ENCODE measurements at places on chromosomes 4 and X. TPM values are rescaled to one million over a fixed set of nuclear protein-coding genes. Genes with fewer than 3 reads are reported as not detected.

Gene GLRA3
- not detected for total RNA-seq

Gene TCEAL2
- total RNA-seq, result not detected

Gene ZMAT1
- total RNA-seq, result 6.5 TPM

Gene TEC
- 1.0 TPM for total RNA-seq

Gene FREM3
- total RNA-seq, result not detected

Gene BEX2
- total RNA-seq, result 5.3 TPM

DNA sequence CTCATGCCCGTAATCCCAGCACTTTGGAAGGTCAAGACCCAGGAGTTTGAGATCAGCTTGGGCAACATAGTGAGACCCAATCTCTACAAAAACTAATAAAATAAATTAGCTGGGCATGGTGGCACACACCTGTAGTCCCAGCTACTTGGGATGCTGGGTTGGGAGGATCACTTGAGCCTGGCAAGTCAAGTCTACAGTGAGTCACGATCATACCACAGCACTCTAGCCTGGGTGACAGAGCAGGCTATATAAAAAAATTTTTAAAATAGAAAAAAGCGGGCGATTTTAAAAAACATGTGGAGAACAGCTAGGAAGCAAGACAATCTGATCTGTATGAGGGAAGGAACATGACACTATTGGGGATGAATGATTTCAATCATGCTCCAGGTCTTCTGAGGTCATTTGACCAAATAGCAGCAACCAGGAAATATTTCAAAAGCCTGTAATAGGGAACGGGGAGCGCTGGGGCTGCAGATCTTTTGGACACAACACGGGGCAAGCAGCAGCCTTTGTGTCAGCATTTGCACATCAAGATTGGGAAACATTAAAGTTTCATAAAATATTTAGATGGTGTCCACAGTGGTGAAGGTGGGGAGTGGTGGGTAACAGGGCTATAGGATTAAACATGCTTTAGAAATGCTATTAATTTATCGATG is 48.3 kb upstream of the GUCY1A1 start:
- no peak for DNase-seq

GRCh38 chr4:55592014-55592413 is at the start of gene PDCL2:
PDCL2 (minus strand) TSS chr4:55592245; CDS start chr4:55592109, 136 bp downstream.
- DNase-seq, result no peak

DNA sequence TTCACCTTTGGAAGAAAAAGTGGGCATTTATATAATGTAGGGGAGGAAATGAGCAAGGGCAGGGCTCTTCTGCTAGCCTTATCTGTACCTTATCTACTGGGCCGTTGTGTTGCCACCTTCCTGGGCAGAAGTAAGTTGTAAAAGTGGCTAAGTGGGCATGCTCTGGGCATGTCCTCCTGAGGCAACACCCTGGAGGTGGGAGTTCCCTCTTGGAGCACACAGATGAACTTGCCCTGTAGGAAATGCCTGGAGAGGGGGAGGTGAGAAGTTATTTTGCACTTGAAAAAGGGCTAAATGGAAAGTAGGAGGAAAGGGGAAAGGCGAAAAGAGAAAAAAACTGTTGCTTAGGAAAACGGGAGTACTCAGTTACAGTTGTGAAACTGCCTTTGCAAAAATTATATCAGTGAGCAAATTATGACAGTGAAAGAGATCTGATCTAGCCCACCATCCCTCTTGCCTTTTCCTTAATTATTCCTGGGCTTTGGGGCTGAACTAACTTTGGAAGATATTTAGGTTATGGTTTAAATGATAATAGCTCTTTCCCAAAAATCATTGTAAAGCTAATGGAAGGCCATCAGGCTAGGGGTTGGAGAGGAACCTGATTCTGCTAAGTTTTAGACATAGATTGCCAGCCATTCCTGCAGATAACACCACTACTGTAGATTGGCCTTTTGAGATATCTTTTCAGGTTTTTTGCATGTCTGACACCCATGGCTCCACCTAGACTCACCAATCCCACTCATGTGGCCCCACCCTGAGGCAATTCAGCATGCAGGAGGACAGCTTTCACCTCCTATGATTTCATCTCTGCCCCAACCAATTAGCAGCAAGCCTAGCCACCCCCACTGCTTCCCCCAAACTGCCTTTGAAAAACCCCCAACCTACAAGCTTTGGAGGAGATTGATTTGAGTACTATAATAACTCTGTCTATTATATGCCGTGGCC is 20.5 kb upstream of the ZNF81 start:
- no peak for DNase-seq

GRCh38 chrX:146243041-146243440 is 425.4 kb downstream of the SLITRK2 start:
- DNase-seq, result no peak

- DNase-seq, result no peak
Observed at GRCh38 chrX:51825436-51825835, 68.0 kb upstream of the MAGED1 start.

DNA sequence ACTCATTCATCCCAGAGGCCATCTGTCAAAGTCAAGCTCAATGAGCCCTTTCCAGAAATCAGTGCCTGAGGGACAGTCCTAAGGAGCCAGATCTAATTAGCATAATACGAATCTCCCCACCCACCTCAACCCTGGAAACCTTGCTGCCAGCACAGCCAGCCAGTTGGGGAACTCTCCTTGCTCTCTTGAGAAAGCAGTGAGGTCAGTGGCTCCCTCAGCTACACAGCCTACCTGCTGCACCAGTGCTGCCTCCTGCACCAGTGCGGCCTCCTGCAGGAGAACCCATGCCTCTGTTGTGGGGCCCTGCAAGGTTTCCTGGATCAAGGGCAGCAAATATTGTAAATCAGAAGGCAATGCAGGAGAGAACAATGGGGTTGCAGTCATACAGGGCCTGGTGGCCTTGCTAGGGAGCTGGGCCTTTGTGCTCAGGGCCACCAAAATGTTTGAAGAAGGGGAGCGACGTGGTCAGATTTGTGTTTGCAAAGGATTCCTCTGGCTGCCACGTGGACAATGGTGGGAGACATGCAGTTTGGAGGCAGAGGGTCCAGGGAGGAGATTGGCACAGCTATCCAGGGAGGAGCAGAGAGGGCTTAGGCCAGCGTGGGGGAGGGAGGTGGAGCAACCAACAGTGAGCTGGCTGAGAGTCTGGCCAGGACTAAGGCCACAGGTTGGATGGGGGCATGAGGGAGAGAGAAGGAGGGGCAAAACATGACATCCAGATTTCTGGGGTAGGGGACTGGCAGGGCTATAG is 124.3 kb upstream of the MAMLD1 start:
- DNase-seq, result no peak

GRCh38 chr4:180757927-180758326 is 1485.3 kb upstream of the TENM3 start:
- no peak for DNase-seq

- no peak for DNase-seq
Observed at GRCh38 chr4:188864741-188865140, 725.5 kb downstream of the TRIML1 start.

DNA sequence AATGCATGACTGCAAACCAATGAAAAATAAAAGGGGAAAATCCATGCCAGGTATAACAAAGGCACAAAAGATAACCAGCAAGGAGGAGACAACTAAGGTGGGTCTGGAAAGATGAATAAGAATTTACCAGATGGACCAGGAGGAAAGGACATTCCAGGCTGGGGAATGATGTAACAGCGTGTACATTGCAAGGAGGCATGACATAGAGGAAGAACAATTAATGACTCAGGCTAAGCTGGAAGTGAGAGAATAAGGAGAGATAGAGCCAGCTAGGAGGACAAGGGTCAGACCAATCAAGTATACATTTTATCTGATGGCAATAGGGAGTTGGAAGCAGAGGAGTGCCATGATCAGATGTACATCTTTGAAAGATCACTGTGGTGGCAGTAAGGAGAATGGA is 57.0 kb downstream of the MTMR8 start:
- no peak for DNase-seq

DNA sequence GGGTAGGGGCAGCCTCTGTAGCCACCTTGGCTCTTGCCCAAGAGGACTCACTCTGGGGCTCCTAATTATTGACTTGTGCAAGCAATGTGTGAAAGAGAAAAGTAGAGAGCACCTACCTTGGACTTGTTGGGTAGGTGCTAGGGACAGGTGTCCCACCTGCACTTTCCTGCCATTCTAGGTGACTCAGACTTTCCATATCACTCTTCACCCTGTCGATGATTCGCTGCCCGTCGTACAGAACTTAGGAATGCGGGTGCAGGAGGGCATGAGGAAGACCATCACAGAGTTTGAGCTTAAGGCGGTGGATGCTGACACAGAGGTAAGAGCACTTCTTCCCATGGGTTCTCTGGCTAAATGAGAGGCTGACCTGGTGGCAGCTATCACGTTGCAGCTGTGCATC is 87.3 kb upstream of the ANXA3 start:
- no peak for DNase-seq

GRCh38 chrX:34655501-34656455 is 1.3 kb downstream of the TMEM47 start:
- no peak for DNase-seq

DNA sequence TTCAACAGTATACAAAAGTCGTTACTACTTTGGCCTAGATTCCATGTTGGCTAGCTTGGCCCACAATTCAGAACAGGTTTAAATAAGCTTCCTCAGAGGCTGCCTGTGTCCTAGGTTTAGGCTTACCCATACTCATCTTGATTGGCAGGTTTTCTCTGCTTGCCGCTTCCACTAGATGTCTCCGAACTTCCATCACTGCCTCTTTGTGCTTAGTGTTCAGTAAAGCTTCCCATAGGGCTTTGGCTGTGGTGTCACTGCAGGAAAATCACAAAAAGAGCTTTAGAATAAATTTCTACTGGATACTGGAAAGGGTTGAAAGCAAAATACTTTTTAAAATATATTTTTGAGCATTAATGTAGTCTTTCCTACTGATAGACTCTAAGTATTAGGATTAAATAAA is 52.4 kb downstream of the SCFD2 start:
- no peak for DNase-seq

DNA sequence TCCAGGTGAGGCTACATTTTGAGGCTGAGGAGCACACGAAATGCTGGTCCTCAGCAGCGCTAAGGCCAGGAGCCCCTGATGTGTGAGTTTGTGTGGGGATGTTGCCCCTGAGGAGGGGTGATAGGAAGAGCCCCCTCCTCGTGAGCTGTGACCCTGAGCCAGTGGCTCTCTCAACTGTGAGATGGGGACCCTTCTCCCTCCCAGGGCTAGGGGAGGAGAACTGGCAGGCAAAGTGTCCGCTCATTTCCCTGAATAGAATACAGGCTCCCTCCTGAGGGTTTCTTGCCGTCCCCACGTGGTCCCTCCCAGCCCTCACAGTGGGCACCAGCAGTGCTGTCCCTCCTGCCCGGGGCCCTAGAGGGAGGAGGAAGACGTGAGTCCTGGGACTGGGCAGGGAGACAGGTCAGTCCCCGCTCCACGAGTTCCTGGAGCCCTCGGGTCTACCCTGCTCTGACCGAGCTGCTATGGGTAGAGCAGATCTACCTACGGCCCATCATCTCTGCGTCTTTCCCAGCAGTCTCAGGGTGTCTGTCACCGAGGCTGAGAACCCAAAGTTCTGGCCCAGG is 21.0 kb upstream of the TBC1D14 start:
- no peak for DNase-seq

GRCh38 chr4:2786152-2786671 is 6.7 kb upstream of the SH3BP2 start:
- DNase-seq, result no peak

DNA sequence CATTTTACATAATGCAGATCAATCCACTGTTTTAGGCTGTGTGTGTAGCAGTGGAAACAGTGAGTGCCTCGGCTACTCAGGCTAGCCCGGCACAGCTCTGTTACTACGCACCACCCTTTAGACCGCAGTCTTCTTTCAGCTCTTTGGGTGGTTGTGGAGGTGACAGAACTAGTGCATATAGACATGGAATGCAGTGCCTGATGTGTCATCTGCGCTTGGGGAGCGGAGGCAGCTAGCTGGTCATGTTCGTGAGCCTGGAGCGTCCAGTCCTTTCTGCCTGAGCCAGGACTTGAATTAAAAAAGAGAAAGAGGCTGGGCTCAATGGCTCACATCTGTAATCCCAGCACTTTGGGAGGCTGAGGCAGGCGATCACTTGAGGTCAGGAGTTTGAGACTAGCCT is 4.8 kb downstream of the TBC1D14 start:
- no peak for DNase-seq

DNA sequence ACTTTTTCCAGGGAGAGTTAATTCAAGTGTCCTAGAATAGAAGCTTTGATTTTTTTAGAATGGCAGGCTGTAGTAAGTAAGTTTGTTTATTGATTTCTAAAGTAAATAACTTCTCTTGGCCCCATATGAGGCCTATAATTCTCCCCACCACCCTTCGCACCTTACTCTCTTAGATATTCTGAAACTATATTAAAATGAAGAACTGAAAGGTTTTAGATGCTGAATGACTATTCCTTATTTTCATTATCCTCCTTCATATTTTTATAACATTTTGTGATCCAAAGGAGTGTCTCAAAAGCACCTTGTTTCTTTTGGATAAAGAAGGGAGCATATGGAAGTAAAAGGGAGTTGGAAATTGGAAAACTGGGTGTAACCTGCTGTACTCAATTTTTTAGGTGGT is 70.3 kb downstream of the IRS4 start:
- no peak for DNase-seq

DNA sequence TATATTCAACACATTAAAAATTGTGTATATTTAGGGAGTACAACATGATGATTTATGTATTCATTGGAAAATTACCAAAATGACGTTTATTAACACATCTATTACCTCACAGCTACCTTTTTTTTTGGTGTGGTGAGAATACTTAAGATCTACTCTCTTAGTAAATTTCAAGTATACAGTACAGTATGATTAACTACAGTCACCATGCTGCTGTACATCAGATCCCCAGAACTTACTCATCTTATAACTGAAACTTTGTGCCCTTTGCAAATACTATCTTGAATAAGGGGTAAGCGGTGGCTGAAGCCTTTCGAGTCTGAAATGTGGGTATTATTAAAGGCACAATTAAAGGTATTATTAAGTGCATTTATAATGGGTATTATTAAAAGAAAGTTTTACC is 976 bp downstream of the PHKA1 start:
- DNase-seq, result no peak

DNA sequence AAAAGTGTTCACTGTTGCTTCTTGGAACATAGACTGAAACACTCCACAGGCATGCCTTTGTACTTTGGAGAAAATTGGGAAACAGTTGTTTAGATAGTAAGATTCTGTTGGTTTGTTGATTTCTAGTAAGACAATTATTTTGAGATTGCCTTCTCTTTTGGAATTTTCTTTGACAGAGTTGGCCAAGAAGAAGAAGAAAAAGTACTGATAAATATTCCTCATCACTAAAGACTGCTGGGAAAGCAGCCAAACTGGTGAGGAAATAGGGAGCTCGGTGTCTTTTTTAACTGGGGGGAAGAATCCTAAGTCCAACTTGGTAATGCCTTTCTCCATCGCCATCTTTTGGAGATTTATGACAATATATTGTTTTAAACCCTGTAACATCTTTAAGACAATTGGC is 370.7 kb downstream of the GPAT3 start:
- no peak for DNase-seq

- DNase-seq, result no peak
Observed at GRCh38 chr4:81839347-81840042, 367.8 kb upstream of the RASGEF1B start.

GRCh38 chr4:55545151-55545550 is 1.6 kb downstream of the CLOCK start:
- no peak for DNase-seq

GRCh38 chr4:96525898-96526297 is 686.0 kb downstream of the PDHA2 start:
- no peak for DNase-seq

- DNase-seq, result no peak
Observed at GRCh38 chr4:16597443-16597842, 301.0 kb downstream of the LDB2 start.

All from activated CD4-positive, alpha-beta T cell treated with anti-CD3 and anti-CD28 coated beads, Interleukin-2, amount 10 ng/mL, durations not matched to agents 7 days and 5 days (primary cell).